ENCODE measurements at places on chromosomes 11 and 22.

DNA sequence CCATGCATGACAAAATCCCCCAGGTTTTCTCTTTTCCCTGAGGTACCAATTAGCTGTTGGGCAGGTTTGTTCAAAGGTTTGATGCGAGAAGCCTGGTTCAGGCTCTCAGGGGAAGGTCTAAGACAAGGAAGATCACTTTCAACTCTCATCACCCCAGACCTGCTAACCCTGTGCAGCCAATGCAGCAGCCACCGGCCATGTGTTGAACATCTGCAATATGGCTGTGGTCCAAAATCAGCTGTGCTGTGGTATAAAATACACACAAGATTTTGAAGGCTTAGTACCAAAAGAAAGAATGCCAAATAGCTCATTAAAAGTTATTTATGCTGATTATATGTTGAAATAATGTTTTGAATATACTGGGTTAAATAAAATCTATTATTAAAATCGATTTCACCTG is 58.5 kb downstream of the SMCO4 start:
- DNase-seq: no peak

- no peak for DNase-seq
Measured at GRCh38 chr11:61539006-61539405, 30.5 kb downstream of the LRRC10B start.

GRCh38 chr11:114359342-114359741 is 41.0 kb downstream of the C11orf71 start:
- DNase-seq: no peak

GRCh38 chr22:37634417-37634924 is 5.0 kb upstream of the SH3BP1 start:
- DNase-seq: no peak

- no peak for DNase-seq
Measured at GRCh38 chr22:26665813-26666231, 8.4 kb downstream of the MIAT start.

- no peak for DNase-seq
Measured at GRCh38 chr22:40331706-40332105, 14.6 kb upstream of the ADSL start.

GRCh38 chr11:99822846-99823565 is 802.3 kb downstream of the CNTN5 start:
- no peak for DNase-seq

DNA sequence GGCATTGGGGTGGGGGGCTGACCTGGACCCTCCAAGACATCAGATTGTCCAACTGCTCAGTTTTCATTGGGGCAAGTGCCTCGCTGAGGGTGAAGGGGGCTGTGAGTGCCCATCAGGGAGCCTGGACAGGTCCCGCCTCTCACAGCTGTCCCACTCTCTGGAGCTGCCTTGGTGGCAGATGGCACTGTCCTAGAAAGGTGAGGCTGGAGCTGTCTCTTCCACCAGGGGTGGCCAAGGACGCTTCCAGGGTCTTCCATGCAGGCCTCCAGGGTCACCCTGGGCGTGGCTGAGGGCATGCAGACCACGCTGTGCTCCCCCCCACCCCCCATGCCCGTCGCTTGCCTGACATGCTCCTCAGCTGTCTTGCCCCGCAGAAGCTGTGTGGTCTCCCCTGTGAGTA is 53.5 kb upstream of the CCDC188 start:
- DNase-seq: no peak

GRCh38 chr11:73228268-73229134 is 10.4 kb downstream of the P2RY2 start:
- DNase-seq: no peak

- DNase-seq: no peak
Measured at GRCh38 chr11:112293614-112294013, 33.0 kb upstream of the PLET1 start.

GRCh38 chr22:22683668-22684361 is 39.4 kb downstream of the GGTLC2 start:
- DNase-seq: no peak

- no peak for DNase-seq
Measured at GRCh38 chr22:47572443-47572842, 810.0 kb downstream of the TBC1D22A start.

GRCh38 chr22:18927573-18927972 is 8.5 kb downstream of the PRODH start:
- no peak for DNase-seq

GRCh38 chr11:14625586-14626205 is 17.9 kb upstream of the PDE3B start:
- DNase-seq: no peak

- DNase-seq: no peak
Measured at GRCh38 chr11:6453152-6453551, 12.4 kb upstream of the HPX start.

DNA sequence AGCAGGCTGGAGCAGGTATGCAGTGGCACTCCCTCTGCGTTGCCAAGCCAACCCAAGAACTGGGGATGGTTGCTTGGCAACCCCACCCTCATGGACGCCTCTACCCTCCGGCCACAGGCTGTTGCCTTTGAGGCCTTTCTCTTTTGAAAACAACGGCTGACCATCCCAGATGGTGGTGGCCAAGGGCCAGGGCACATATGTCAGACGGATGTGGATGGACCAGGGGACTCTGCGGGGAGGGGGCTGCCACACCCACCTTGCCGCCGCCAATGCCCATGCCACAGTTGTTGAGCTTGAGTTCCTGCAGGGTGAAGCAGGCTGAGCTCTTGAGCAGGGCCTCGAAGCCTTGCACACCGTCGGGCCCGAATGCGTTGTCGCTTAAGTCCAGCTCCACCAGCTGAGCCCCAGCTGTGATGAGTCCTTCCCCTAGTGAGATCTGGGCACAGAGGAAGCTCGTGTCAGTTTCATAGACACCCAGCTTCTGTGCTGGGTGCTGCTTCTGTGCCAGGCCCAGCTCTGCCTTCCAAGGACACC is 21.5 kb downstream of the RANGAP1 start:
- no peak for DNase-seq

GRCh38 chr22:30056015-30056414 is 24.2 kb upstream of the HORMAD2 start:
- no peak for DNase-seq

- no peak for DNase-seq
Measured at GRCh38 chr11:110835106-110835505, 122.9 kb upstream of the ARHGAP20 start.

- DNase-seq: peak; percentile 53
Measured at GRCh38 chr11:3855808-3856491, 486 bp downstream of the STIM1 start.

DNA sequence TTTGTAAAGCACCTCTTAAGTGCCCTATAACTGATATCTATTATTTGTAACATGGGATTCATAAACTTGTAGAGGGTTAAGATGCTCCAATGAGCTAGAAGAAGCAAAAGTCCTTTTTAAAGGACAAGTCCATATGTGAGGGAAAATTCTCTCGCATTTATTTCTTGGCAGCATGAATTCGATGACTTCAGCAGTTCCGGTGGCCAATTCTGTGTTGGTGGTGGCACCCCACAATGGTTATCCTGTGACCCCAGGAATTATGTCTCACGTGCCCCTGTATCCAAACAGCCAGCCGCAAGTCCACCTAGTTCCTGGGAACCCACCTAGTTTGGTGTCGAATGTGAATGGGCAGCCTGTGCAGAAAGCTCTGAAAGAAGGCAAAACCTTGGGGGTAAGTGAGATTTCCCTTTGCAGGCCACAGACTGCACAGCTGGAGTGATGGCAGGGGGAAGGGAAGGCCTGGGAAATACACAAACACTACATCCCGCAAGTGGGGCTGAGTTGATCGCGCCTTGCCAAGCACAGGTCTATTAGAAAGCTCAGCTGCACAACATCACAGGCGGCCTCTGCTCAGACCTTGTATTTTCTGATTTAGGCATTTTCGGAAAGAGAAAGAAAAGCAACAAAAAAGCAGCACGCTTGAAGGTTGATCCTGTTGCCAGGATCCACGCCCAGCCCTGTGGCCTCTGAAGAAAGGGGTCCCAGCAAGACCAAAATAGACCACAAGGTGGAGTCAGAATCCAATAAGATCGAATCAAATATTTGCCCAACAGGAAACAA is 1.5 kb downstream of the MS4A8 start:
- no peak for DNase-seq

DNA sequence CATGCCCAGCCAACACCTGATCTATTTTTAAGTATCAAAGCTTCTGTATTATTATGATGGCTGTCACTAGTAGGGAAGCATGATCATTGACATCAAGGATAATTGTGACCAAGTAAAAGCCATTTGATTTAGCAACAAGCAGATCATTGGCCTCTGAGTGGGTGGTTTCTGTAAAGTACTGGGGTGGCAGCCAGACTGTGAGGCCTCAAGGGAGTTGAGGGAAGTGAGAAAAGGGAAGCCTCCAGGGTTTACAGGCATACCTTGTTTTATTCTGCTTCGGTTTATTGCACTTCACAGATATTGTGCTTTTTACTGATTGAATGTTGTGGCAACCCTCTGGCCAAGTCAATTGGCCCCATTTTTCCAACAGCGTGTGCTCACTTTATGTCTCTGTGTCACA is 60.1 kb downstream of the PRR5L start:
- no peak for DNase-seq

- DNase-seq: no peak
Measured at GRCh38 chr11:130159657-130160497, at the start of gene ST14. Gene ST14, plus strand, starts transcription at chr11:130159782. Its CDS starts 198 bp downstream, at chr11:130159980.

- no peak for DNase-seq
Measured at GRCh38 chr22:17102297-17102667, 17.5 kb downstream of the IL17RA start.

DNA sequence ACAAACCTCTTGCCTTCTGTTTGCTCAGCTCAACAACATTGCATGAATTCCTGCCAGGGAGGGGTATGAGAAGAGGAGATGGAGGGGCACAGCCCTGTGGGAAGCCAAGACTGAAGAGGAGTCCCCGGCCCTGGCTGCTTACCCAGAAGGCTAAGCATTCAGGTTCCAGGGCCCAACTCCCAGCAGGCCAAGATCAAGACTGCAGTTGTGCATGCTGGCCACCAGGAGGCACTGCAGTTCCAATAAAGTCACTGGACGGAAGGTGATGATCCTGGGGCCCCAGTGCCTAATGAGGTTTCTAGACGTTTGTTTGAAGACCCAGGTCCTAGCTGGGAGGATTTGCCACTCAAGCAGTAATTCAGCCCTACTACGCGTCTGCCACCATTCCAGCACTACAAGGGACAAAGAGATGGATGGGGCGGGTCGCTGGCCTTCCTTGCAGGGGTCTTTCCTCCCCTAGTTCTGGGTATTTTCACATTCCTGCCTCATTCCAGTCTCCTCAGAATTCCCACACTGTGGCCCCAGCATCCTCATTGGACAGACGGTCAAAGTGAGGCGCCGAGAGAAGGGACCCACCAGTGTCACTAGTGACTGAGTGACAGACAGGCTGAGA is 23.6 kb downstream of the ALX4 start:
- DNase-seq: peak; percentile 55

GRCh38 chr11:99260696-99261095 is 239.9 kb downstream of the CNTN5 start:
- DNase-seq: no peak

- no peak for DNase-seq
Measured at GRCh38 chr22:46220921-46221320, 29.2 kb downstream of the CDPF1 start.

GRCh38 chr11:117669062-117669461 is 128.0 kb downstream of the DSCAML1 start:
- no peak for DNase-seq

DNA sequence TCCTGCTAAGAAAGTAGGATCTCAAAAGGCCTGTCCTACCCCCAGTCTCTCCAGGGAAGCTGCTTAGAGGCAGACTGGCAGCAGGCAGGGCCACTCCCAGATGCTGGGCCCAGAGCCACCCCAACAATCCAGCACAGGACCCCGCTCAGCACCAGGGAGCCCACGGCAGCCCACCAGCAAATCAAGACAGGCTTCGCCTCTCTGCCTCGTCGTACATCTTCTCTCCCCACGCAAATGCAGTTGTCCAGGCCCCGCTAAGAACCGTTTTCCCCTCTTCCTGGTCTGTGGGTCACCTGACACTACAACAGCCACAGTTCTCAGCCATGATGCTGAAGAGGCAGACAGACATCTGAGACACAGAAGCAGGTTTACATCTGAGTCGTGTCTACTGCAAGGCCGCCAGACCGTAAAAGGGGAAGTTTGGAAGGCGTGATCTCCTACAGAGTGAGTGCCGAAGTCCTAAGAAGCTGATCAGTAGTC is 51.1 kb downstream of the IGSF9B start:
- no peak for DNase-seq

GRCh38 chr11:13784855-13785254 is 116.4 kb downstream of the FAR1 start:
- DNase-seq: no peak

DNA sequence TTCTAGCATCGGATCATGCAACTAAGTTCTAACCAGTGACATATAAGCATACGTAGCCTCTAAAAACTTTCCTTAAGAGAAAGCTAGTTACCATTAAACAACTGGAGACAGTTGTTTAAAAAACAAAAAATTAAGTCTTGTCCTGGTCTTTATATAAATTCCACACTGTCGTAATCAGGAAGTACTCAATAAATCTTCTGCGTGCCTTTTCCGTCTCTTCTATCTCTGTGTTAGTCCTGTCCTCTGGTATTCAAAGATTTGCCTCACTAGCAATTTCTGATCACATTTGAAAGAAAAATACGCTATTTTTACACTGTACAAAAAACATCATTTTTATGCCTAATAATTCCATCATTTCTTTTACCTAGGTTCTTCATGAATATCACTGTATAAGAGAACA is 10.0 kb upstream of the SLC25A17 start:
- DNase-seq: no peak

DNA sequence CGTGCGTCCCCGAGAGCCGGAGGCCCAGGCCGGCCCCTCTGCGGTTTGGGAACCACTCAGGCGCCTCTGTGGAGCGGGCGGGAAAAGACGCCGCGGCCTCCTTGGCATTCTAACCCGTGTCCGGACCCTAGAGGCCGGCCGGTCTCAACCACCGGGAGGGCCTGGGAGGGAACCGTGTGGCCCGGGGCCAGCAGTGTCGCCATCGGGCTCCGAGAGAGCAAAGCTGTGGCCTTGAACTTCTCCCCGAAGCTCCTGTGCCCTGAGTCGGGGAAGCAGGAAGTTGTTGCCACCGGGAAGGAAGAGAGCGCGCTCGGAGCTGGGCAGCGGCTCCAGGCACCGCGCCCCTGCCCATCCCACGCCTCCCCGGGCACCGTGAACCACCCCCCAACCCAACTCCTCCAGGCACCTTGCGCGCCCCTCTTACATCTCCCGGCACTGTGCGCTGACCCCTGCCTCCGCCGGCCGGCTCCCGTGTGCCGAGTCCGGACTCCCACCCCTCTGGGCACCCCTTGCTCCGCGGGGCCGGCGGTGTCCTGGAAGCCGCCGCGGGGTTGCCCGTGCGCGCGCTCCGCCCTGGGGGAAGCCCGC is 80.0 kb upstream of the PPARA start:
- no peak for DNase-seq

DNA sequence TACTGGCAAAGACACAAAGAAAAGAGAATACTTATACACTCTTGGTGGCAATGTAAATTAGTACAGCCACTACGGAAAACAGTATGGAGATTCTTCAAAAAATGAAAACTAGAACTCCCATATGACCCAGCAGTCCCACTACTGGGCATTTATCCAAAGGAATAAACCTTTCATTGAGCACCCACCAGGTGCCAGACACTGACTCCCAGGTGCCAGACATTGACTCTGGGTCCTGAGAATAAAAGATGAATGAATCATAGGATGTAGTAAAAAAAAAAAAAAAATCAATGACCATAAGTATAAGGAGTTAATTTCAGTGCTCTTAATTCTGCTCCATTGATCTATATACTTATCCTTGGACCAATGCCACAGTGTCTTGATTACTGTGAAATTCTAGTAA is 28.2 kb downstream of the HEPHL1 start:
- DNase-seq: no peak

Measured in CD4-positive, alpha-beta T cell treated with Interleukin-21 for 1 hour (primary cell).